ENCODE measurements at places on chromosomes 13 and 19.

DNA sequence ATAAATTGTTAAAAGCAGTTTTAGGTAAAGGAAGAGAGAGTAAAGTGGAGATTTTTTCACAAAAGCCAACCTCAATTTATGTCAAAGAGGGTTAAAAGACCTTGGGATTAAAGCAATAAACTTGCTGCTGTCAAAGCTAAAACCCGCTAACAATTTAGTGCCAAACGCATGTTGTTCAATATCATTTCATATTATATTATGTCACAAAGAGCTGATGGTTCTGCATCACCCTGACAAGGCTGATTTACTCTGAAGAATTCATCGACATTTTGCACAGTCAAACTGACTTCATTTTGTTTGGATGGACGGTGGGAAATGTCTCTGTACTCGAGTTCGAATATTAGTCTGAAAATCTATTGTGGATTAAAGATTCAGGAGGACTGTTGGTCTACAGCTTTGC lies 315.8 kb upstream of the TSHZ3 start:
- DNase-seq = no peak

DNA sequence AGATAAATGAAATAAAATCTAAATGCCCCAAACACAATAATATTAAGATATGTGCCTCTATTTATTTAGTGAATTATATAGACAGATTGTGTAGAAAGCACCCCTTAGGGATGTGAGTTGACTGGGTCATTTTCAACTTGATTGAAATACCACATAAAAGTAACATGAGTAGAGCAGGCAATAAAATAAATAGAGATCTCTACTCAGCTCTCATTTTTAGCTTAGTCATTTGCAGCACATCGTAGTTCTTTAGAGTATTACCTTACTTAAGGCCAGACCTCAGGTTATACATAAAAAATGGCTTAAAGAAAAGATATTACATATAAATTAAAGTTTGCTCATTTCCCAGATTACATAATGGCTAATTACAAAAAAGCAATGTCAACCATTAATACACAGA lies 1525.6 kb upstream of the PRR20A start:
- no peak for DNase-seq

- peak; percentile 79 for DNase-seq
These were observed 8.0 kb downstream of the MYO1F start for GRCh38 chr19:8569066-8569771.

- no peak for DNase-seq
These were observed 588.1 kb downstream of the GPC6 start for GRCh38 chr13:93814658-93815057.

- peak; percentile 75 for DNase-seq
These were observed at the start of gene LYL1 for GRCh38 chr19:13102666-13103580. Gene LYL1, minus strand, starts transcription at chr19:13102858. Its CDS starts 1,687 bp downstream, at chr19:13101171.

- no peak for DNase-seq
These were observed 38.0 kb downstream of the RCBTB2 start for GRCh38 chr13:48494874-48495273.

GRCh38 chr13:112447306-112447705 lies 71.2 kb downstream of the SPACA7 start:
- no peak for DNase-seq

DNA sequence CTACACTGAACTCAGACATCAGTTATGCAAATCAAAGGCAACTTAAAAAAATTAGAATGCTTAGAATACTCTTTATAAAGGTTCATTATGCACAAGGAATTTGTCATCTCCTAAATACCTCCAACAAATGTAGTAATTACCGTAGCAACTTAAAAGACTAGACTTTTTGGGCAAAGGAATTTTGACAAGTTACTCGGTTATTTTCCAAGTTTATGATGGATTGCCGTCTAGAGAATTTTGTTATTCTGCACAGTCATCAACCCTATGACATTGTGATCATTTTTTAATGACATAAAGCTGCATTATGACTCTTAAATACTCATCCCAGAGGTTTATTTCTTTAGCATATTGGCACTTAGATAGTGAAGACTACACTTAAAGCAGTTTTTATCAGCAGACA lies 71.9 kb downstream of the TRPC4 start:
- no peak for DNase-seq

DNA sequence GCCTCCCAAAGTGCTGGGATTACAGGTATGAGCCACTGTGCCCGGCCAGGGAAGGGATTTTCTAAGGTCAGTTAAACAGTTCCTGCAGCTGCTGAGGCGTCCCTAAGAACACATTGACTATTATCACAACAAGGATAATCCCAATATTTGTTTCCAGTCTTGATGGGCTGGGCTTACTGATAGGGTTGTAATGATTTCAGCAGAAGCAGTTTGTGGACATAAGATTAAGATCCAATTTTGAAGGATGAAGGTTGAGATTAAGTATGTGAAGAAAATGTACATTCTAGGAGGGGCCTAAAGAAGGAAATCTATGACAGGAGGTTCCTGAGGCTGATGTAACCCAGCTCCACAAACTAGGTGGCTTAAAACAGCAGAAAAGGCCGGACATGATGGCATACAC lies 10.7 kb upstream of the CCDC124 start:
- no peak for DNase-seq

GRCh38 chr13:28401303-28402056 lies 93.4 kb downstream of the FLT1 start:
- no peak for DNase-seq

- DNase-seq = no peak
These were observed 188.1 kb downstream of the UGGT2 start for GRCh38 chr13:95865080-95865615.

GRCh38 chr13:19864746-19865309 lies 1.4 kb upstream of the ZMYM5 start:
- peak; percentile 83 for DNase-seq

DNA sequence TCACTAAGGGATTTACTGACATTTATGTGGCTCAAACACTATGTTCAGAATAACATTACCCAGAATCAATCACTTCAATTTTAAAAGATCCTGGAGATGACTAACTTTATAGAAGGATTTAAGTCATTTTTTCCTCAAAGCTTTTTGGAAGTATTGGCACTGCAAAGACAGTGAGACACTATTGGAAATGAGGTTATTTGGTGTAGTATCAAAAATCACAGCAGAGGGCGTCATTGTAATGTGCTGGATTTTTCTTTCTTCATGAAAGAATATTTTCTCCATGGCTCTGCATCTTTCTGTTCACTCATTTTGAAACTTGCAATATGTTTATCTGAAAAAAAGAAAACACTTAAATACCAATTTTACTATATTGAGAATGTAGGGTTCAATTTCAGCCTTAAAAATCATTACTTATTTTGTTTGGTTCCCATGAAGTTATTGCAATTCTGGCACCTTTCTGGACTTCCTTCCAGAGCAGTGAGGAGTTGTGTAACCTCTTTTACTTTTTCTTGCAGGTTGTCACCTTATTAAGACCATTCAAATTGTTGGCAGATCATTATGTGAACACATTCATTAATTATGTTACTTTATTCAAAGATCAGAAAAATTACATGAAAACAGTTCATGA lies 3.7 kb upstream of the CSNK1A1L start:
- DNase-seq = no peak

DNA sequence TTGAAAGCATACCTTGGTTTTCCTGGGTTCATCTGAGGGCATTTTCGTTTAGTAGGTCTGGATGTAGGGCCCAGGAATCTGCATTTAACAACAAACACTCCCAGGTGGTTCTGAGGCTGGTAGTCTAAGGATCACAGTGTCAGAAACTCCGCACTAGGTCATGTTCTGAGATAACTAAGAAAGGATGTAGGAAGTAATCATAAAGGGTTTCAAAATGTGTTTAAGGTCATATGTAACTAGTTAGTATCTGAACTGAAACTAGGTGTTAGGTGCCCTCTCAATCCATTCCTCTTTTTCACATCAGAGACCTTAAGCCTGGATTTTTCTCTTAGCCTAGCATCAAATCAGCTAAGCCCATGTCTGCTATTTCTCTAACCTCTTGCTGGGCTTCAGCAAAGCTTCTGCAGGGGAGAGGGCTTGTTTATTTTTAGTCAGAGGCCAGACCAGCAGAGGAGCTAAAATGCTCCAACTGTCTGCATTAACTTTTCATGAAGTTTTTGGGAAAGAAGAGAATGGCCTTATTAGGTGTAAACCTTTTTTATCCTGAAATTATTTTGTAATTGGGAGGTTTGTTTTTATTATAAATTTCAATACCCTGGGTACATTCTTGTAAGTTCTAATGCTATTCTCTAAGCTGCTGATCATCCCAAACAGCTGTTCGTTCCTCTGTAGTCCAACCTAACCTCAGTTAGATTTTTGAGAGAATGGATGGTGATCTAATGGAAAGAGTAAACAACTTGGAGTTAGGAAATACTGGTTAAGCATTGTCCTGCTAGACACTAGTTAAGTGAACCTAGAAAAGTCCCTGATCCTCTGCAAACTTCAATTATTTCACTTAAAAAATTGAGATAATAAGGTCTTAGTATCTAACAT lies 262.8 kb upstream of the RFC3 start:
- no peak for DNase-seq

DNA sequence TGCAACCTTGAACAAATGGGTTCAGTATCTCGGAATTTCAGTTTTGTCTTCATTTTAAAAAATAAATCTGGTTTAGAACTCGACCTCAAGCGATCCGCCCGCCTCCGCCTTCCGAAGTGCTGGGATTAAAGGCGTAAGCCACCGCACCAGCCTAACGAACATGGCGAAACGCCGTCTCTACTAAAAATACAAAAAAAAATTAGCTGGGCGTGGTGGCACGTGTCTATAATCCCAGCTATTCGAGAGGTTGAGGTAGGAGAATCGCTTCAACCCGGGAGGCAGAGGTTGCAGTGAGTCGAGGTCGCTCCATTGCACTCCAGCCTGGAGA lies 571 bp downstream of the ZNF302 start:
- DNase-seq = no peak

- DNase-seq = no peak
These were observed 2.1 kb upstream of the GRTP1 start for GRCh38 chr13:113365971-113366588.

DNA sequence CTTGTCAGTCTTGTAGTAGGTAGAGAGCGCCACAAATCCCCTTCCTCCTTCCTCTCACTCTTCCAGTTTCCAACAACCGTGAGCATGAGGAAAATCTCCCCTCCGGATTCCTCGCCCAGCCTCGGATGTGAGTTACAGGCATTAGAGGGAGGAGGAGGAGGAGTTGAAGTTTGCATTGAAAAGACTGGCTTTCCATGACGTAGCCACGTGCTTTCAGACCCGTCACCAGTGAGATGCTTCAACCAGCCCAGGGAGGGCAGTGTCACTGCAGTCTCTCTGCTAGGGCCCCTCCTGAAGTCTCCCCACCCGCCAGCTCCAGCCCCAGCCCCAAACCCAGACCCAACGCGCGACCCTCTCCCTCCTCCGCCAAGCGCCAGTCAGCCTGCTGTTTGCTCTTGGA lies 442 bp upstream of the FGF14 start:
- DNase-seq = peak; percentile 57

DNA sequence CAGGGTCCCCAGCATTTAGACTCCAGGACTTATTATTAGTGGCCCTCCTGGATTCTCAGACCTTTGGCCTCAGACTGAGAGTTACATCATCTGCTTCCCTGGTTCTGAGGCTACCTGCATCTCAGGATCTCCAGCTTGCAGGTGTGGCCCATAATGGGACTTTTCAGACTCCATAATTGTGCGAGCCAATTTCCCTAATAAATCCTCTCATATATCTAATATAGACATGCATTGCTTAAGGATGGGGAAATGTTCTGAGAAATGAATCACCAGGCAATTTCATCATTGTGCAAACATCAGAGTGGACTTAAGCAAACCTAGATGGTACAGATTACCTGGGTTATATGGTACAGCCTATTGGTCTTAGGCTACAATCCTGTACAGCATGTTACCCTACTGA lies 116.5 kb upstream of the FBXL3 start:
- DNase-seq = no peak

DNA sequence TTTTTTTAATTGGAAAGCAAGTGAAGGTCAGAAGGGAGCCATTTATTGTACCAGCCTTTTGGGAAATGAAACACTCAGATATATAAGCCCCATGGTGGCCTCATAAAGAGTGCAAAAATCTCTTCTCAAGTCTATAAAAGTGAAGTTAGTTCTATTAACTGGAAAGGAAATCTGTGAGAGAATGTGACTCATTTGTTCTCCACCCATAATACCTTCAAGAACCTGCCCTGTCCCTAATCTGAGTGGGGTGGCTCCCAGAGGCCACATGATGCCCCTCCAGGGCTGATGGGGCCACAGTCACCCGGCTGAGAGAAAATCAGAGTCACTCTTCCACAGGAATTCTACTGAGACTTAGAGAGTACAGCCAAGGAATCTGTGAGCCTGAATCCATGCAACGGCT lies 65.8 kb upstream of the SERP2 start:
- DNase-seq = no peak

- DNase-seq = no peak
These were observed 215.4 kb upstream of the IRS2 start for GRCh38 chr13:110001670-110002275.

DNA sequence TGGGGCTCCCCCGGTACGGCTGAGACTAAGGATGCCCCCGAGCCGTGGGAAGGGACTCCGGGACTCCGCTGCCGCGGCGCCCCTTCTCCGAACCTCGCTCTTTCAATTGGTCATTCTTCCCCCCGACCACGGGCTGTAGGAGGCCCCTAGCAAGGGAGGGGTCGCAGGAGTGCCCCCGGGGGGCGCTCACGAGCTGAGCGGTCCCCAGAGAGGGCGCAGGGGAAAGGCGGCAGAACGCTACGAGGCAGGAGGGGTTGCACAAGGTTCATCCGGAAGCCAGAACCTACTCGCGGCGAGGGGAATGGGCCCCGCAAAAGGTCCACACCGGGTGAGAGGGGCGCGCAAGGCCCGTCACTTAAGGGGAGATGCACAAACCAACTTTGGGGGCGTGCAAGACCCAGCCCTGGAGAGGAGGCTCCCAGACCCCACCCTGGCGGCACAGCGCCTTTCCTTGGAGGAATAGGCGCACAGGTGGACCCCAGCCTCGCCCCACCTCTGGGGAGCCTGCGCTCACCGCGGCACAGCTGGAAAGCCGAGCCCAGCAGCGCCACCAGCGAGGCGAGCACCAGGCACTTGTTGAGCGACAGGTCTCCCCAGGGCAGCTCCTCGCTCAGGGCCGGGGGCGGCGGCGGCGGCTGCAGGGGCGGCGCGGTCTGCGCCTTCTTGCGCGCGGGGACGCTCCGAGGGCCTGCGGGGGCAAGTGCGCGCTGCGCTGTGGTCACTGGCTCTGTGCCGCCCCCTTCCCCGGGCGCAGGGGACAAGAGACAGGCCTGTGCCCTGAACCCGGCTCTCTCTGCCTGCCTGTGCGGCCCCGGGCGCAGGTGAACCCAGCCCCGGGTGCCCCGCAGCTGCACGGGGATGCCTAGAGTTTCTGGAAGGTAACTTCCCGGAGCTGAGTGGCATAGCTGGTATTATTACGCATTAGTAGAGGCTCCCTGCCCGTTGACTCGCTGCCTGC lies 2.8 kb downstream of the JSRP1 start:
- DNase-seq = peak; percentile 73

- no peak for DNase-seq
These were observed 529.3 kb upstream of the SPRY2 start for GRCh38 chr13:80870186-80870585.

- DNase-seq = no peak
These were observed 203.1 kb downstream of the TM9SF2 start for GRCh38 chr13:99704390-99704789.

- DNase-seq = no peak
These were observed 8.3 kb upstream of the EPHX3 start for GRCh38 chr19:15240515-15240914.

- no peak for DNase-seq
These were observed 2.2 kb upstream of the IRS2 start for GRCh38 chr13:109788372-109789111.

- DNase-seq = no peak
These were observed 12.6 kb upstream of the OLFM4 start for GRCh38 chr13:53015971-53016370.

Measured in activated CD8-positive, alpha-beta memory T cell treated with anti-CD3 and anti-CD28 coated beads, Interleukin-2, amount 50 U/mL, for 48 hours (primary cell).